DND-41 (cell line): ENCODE measurements at places on chromosomes 7 and 10.

DNA sequence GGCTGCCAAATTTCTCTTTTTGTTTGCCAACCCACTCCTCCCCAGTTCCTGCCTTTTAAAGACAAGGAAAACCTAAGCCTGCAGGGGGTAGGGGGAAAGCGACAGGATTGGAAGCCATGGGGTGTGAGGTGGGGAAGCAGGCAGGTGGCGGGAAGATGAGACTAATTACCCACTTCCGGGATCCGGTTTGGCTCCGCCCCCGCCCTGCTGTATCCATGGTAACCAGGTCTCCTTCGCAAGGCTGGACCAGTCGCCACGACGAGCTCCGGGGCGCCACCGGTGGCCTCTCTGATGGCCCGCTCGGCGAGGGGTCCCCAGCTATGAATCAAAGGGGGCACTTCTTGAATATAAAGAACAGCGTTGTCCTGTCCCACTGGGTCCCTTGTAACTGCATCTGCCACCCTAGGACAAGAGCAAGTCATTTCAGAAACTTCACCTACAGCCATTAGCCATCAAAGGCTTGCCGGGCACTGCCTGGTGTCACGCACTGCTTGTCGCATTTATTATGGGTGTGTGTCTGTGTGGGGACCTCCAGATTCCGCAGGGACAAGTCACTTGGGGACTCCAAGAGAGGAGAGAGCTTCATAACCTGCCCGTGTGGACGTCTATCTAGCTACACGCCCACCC, 55.4 kb upstream of the LMTK2 start:
- DNase-seq: peak; percentile 27

DNA sequence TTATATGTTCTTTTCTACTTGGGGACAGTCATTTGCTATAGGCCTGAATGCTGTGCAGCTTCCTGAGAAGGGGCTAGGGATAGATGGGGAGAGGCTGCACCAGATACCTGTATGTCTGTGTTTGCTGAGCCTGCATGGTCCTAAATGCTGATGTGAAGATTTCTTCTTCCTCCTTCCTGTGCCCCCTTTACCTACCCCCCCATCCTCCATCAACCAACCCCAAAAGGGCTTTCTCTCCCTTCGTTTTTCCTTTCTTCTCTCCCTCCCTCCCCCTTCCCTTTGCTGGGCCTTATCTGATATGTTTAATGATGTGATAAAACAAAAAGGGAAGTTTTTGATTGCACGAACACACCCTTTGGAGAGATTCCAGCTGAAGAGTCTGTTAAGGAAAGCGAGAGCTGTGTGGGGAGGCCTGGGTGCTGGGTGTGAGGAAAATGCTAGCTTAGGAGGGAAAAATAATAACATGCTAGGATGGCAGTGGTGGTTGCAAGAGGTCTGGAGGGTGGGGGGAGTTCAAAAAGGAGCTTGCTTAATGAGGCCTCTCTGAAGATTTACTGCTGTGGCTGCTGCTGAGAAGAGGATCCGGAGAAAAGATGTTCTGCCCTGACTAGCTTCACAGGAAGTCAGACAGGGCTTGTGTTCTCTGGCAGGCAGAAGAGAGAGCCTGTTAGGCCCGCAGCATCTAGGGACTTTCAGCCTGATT, 101.8 kb downstream of the SAMD9 start:
- no peak for DNase-seq

- no peak for DNase-seq
Observed at GRCh38 chr10:124106241-124106879, 13.0 kb upstream of the CHST15 start.

- DNase-seq: no peak
Observed at GRCh38 chr7:100623951-100624824, 11.8 kb downstream of the MOSPD3 start.

DNA sequence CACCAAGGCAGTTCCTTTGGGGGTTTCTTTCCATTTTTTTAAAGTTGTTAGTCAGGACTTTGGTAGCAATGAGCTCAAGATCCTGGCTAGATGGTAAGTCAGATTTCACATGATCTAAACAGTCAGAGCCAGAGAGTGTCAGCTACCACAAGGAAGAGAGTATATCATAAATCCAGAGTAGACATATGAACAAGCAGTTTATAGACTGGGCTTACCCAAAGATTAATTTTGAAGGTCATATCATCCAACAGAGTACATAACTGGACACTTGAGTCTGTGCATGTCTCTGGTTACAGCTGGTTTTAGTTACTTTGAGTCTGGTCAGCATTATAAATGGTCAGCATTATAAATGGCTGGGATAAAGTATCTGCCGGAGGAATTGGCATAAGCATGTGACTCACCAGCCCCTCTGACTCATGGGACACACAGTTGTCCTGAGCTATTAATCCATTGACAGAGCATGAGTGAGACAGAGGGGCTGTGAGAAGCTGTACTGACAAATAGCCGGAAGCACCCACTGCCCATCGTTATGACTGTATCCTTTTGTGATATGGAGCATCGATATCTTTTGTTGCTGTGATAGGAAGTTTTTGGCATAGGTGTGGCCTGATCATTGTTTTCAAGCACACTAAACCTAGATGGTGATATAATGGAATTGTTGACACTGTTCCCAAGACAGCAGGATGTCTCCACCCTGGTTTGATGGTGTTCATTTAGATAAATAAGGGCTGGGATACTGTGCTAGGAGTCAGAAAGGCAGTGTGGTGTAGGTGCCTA, 19.3 kb downstream of the PPP1R3C start:
- DNase-seq: no peak

GRCh38 chr10:68992636-68993440, 4.2 kb downstream of the KIFBP start:
- DNase-seq: no peak

DNA sequence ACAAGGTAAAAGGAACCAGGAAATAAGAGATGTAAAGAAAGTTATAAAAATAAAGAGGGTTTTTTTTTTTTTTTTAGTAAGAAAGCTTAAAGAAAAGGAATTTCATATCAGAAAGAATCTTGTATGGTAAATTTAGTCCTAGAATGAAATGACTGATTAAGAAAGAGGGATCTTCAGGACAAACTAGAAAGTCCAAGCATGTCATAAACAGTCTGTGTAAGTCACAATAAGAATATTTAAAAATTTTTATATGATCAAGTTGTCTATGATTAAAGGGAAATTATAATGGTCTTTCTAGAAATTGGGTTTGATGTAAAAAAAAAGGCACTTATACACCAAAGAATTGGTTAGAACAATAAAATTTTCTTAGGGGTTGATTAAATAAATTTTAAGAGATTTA, 289.5 kb downstream of the XPNPEP1 start:
- DNase-seq: no peak

DNA sequence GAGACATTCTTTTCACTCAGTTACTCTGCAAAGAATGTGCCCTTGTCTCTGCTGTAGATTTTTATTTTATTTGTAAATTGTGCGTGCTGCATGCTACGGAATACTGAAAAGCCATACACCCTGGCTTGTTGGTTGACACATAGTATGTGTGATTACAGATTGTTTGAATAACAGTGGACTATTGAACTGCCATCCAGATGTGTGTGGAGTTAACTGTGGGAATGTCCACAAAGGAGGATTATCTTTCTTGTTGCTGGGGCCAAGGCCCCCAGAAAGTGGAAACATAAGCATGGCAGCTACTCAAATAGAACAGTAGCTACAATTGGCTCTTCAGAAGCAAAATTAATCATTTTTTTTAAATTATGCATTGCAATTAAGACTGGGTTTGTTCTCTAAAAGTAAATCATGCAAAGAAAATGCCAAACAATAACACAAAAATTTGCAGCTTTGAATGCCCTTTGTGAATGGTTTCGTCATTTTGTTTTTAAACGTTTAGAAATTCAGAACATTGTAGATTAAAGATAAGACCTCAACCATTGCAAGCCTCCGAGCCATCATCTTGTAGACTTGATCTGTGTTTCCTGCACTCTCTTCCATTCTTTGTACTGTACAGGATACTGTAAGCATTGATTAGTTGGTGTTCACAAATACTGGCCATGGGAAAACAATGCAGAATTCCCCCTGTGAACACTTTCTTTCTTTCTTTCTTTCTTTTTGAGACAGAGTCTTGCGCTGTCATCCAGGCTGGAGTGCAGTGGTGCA, 210.3 kb upstream of the TCF7L2 start:
- DNase-seq: no peak

GRCh38 chr10:74033702-74034101, 35.8 kb downstream of the VCL start:
- DNase-seq: no peak

GRCh38 chr7:80488406-80488805, 23.5 kb downstream of the GNAT3 start:
- no peak for DNase-seq

DNA sequence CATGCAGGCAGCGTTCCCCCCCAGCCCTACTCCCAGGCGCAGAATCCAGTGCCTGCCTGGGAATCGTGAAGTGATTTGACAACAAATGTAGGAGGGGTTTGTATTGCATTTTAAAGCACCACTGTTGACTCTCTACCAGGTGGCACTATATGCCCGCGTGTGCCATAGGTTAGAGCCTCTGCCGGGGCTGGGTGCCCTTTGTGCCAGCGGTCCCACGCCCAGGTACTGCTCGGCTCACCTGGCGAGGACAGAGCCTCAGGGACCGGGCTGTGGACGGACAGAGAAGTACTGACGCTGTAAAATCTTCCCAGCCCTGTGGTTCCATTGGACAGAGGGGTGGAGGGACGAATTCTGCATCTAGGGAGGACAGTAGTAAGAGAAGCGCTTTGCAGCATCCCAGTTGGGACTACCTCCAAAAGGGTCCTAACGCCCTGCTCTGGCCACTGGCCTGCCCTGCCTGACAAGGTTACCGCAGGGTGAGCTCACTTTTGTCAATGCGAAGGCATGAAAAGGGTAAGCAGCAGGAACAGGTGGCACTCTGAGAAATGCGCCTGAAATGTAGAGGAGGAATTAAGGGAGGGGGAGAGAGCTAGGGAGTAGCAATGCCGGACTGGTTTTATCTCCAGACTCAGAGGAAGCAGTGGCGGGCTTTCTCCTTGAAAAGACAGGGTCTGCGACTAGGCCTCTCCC, 788 bp upstream of the CACNA2D1 start:
- DNase-seq: no peak

DNA sequence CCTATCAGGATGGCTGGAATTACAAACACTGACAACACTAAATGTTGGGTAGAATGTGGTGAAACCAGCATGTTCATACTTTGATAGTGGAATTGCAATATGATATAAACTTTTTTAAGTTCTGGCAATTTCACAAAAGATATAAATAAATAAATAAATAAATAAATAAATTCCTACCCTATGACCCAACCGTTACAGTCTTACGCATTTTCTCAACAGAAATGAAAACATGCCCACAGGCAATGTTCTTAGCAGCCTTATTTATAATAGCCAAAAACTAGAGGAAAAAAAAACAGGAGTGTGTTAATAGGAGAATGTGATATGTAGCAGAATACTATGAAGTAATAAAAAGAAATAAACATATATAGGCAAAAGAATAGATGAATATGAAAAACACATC, 318.9 kb downstream of the IPMK start:
- no peak for DNase-seq

DNA sequence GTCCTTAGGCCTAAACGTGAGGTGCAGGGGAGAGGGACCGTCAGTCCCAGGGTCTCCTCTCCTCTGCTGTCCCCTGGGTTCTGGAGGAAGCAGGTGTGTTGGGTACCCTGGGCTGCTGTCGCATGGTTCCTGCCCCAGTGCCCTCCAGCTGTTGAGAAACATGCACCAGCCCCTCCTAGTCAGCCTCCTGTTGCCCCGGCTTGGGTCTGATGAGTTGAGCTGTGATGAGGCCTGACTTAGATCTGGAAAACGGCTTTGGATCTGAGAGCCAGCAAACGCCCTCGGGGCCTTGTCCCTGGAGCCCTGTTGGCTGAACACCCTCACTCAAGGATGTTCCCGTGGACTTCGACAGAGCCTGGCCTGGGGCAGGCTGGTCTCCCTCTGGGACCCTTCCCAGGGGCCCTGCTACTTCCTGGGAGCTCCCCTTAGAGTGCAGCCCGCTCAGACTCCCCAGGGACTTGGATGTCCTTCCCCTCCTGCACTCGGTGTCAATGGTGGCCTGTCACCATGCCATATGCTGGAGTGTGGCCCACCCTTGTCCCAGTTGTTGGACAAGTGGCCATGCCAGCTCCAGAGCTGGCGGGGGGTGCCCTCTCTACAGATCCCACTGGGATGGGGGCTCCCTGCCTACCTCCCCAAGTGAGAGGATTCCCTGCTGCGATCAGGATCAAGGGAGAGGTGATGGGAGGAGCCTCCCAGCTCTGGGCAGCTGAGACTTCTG, 12.3 kb downstream of the ZNF316 start:
- DNase-seq: no peak

- no peak for DNase-seq
Observed at GRCh38 chr7:27143950-27144780, 684 bp upstream of the HOXA5 start.

DNA sequence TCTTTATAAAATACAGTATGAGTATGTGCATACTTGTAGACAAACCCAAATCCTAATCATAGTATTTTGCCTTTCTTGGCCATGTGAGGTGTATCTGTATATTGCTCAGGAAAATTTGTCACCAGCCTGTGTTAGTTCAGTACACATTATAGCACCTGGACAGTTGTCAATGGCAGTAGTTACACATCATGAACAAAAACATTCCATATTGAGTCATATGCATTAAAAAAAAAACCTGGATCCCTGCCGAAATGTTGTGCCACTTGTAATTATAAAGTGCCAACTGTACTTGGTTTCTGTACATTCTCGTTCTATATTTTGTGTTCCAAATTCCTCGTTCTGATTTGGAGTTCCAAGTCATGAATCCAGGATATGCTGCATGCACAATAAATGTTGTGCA, 410.4 kb downstream of the INHBA start:
- no peak for DNase-seq

DNA sequence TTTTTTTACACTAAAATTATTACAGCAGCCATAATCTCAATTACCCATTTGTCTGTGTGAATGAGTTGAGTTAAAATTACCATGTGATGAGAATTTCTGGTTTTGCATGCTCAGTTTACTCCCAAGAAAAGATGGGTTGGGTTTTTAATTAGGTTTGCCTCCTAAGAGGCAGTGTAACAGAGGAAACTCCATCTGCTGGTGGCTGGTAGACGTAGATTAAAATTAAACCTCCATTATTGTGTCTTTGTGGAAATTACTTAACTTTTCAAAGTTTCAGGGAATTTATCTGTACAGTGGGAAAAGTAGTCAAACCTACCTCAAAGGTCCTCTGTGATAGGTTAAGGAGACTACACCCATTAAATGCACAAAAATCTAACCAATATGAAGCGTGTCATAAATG, 954.2 kb downstream of the PCDH15 start:
- DNase-seq: no peak

- DNase-seq: no peak
Observed at GRCh38 chr7:29484280-29484679, 79.4 kb upstream of the PRR15 start.

- no peak for DNase-seq
Observed at GRCh38 chr10:84743483-84743882, 415.1 kb downstream of the CCSER2 start.
